ENCODE measurements at places on chromosomes 12 and 14.
A peak's percentile ranks its signal among the peaks of the same experiment; 100 is the strongest.

- DNase-seq = no peak
Measured at GRCh38 chr12:124174451-124175348, 120.2 kb upstream of the RFLNA start.

- no peak for DNase-seq
Measured at GRCh38 chr14:38755036-38755435, 348.0 kb downstream of the SEC23A start.

DNA sequence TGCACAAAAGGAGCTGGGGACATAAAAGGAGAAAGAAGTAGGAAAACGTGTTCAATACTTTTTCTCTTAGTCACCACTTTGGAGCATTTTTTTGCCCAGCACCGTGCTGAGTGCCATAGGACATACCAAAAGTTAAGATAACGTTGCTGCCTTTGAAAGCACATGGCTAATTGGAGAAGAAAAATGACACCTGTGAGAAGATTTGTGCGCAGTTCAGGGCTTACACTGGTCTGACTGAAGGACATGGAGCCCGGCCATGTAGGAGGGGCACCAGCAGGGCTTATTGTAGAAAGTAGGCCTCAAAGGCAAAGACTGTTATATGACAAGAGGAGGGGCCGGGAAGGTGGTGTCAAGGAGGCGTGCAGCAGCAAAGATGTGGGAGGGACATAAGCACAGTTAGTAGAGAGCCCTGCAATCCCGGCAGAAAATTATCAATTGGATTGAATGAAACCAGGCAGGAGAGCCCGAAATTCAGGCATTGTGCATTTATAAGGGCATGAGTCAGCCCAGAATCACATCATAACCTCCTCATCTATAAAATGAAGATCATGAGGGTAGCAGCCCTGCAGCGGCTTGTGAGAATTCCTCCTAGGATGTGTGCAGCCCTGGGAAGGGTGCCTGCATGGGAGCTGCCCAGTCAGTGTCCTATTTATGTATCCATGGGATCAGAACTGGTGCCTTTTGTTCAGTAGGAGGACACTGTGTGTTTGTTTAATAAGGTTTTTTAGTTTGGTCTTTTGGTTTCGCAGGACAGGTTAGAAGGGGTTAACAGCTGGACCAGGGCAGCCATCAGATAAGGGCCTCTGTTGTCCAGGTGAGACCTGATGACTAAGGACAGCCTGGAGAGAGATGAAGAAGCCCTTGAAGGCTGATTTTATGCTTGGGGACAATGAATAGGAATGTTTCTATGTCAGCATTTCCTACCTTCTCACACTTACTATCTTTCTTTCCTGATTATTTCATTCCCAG, 122.4 kb downstream of the GPR135 start:
- DNase-seq = no peak

DNA sequence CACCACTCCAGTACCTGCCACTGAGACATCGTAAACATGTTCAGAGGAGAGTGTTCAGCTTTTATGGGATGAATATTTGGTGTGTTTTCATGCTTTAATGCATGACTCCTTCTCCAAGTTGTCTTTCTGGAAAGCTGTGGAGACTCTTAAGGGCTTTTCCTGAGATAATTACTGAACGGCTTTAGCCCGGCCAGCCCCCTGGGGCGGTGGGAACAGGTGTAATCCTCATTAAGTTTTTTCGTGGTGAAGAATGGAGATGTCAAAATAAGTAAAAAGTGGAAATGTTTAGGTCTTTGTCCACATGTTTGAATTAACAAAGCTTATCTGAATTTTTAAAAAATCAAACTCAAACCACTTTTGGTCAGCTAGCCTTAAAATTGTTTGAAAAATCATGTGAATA, 1.5 kb downstream of the SYNE2 start:
- no peak for DNase-seq

DNA sequence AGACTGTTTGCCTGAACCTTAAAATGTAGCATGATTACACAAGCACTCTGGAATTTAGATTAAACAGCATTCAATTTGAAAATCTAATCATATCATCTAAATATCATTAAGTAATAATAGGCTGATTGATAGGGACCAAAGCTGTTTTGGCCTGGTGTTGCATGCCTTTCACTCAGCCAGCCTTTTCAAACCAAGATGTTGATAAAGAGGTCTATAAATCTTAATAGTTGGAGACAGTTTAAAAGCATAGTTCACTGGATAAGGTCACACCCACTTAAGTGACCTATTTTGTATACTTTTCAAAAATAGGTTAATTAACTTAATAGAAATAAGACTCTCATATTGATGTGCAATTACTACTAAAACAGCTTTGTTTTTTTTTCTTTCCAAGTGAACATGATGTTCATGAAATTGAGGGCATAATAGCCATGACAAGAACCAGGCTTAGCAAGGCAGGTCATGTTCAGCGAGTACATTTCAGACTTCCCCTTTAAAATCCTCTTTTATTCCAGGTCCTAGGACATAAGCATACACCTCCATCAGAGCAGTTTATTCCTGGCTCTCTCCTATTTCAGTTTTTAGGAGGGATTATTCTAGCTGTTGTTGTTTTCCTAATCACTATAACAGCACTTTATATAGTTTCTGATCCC, 349.0 kb downstream of the RAD51B start:
- DNase-seq = no peak

- no peak for DNase-seq
Measured at GRCh38 chr12:67531501-67531900, 117.0 kb upstream of the DYRK2 start.

DNA sequence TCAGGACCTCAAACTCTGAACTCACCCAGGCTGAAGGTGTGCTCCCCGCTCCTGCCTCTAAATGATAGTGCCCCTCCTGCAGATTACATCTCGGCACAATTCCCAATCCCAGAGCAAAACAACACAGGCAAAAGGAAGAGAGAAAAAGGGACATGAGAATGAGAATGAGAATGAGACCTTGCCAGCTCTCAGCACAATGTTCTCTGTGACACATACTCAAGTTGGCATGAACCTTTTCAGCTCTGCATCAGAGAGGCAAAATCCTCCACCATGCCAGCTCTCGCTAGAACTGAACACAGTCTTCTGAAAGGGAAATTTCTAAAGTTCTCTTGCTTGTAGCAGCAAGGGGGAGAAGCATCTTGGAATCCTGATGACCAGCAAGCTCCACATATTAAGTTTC, 84.6 kb downstream of the KSR2 start:
- DNase-seq = no peak

GRCh38 chr14:39034481-39035296, 68.3 kb downstream of the SEC23A start:
- DNase-seq = no peak

DNA sequence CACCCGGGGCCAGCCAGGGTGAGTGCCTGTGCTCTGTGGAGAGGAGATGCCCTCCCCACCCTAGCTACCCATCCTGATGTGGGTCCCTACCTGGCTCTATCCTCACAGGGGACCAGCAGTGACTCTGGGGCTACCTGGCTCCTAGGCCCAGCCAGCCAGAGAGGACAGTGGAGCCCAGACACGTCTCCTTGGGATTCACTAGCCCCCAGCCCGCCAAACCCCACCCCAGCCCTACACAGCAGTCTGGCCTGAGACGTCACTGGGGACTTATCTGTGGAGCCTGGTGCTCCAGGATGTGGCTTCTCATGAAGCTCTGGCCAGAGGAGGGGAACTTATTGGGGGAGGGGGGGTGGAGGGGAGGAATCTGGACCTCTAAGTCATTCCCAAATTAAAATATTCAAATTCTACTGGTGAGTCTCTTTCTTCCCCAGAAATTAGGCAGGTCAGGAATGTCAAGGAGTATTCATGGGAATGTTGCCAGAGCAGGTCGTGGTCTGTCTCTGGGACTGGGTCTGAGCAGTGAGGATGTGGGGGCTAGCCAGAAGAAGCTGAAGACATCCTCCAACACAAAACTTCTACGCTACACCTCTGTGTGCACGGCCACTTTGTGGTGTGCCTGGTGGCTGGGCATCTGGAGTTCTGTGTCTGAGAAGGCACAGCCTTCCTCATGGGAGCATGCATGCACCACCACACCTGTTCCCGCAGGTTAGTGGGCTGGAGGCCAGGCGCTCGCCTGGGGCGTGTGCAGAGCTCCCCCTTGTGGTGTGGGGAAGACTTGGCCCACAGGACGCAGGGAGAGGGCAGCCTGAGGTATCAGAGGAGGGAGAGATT, 2.7 kb downstream of the CMTM5 start:
- DNase-seq = peak; percentile 51

Data from LoVo (cell line).